ENCODE measurements at places on chromosomes 4 and X.
A peak's percentile ranks its signal among the peaks of the same experiment; 100 is the strongest.

DNA sequence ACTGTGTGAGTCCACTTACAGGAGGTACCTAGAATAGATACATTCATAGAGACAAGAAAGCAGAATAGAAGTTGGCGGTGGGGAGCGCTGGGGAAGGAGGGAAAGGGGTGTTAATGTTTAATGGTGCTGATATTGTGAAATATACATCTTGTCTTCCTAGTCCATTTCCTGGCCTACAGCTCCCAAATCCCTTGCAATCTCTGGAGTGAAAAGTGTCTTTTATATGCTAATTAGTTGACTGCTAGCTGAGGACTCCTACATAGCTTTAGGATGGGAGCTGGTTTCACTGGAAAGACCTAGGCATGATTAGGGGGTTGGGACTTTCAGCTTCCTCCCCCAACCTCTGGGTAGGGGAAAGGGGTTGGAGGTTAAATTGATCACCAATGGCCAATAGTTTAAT is 36.0 kb downstream of the FUNDC1 start:
- DNase-seq, result no peak

DNA sequence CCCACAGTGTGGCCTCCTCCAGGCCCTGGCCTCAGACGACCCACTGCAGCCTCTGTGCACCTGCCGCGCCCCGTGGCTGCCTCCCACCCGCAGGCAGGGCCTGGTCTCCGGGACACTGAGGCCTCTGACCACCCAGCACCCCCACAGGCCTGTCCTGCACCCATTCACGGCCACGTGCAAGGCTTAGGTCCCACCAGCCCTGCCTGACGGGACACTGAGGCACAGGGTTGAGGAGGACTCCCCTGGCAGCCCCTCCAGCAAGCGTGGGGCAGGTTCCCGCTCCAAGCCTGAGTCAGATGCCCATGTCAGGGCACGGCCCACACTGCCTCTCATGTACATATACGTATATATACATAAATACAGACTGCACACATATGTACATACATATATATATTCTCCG is 23.5 kb downstream of the NELFA start:
- DNase-seq, result no peak

- no peak for DNase-seq
These were observed 317.6 kb upstream of the CNKSR2 start for GRCh38 chrX:21056622-21057021.

DNA sequence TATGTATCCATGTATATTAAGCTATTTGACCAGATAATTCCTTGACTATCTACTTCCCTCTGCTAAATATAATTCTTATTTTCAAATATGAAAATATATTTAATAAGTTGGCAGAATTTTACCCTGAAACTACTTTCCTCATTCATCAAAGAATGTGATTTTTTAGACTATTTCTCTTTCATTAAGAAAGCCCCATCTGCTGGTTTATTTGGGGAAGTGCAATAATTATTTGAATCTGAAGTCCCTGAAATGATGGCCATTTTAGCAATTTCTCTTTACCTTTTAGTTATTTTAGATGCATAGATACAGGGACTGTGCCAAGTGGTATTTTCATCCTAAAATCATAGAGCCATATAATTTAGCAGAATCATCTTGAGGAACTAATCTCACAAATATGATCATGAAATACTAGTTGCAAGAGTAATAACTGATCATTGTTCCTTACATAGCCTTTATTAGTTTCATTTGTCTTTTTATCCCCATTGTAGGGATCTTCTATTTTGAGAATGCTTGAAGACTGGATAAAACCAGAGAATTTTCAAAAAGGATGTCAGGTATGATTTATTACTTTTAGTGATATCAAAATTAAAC is 39.0 kb downstream of the ENPEP start:
- DNase-seq, result peak; percentile 61

DNA sequence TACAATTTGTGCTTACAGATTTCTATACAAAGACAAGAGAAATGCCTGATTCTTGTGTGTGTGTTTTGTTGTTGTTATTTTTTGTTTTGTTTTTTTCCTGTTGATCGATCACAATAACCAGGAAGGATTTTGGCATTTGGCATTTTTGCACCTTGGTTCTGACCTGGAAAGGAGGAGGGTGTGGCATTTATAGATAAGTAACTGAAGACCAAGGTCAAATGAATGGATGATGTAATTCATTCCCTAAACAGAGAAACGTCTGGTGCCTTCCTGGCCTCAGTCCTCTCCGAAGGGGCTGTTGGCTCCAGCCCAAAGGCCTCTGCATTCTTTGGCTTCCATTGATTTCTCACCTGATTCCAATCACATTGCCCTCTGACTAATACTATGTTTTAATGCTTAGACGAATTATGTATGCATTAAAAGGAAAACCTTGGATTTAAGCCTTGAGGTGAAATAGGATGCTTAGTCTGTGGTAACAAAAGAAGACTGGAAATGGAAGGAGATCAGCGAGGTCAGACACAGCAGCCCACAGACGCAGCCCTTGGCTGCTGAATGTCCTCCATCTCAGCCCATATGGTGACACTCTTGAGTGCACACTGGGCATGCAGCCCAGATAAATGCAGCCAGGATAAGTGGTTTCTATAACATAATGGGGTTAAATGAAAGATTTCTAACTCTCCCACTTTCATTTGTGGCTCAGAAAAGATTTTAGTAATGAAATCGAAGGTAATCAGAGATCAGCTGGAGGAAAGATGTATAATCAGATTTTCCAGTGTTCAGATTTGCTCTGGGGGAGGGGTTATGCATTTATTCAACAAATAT is 60.5 kb upstream of the TRIM2 start:
- no peak for DNase-seq

DNA sequence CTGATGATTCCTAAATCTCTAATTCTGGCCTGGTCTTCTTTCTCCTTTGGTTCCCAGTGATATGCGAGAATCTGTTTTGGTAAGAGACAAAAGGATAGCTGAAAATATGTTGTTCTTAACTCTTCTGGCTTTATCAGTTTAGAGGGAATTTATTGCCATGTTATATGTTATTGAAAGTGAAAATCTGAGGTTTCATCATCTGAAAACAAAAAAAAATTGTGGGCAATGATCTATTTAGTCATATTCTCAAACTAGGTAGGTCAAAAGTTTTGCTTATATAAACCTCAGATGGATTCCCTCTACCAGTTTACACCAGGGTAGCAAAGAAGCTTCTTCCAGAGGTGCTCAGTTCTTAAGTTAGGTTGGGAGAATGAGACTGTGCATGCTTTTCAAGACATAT is 103.6 kb downstream of the ITM2A start:
- DNase-seq, result no peak

- DNase-seq, result no peak
These were observed 54.4 kb downstream of the HMX1 start for GRCh38 chr4:8817096-8817812.

- DNase-seq, result no peak
These were observed 53.8 kb upstream of the TRPC5OS start for GRCh38 chrX:111822191-111822590.

GRCh38 chr4:36485885-36486284 is 204.5 kb downstream of the DTHD1 start:
- DNase-seq, result no peak

GRCh38 chr4:80010316-80010715 is 62.7 kb downstream of the ANTXR2 start:
- DNase-seq, result no peak

GRCh38 chrX:70262952-70263567 is 3.1 kb upstream of the P2RY4 start:
- DNase-seq, result peak; percentile 28

DNA sequence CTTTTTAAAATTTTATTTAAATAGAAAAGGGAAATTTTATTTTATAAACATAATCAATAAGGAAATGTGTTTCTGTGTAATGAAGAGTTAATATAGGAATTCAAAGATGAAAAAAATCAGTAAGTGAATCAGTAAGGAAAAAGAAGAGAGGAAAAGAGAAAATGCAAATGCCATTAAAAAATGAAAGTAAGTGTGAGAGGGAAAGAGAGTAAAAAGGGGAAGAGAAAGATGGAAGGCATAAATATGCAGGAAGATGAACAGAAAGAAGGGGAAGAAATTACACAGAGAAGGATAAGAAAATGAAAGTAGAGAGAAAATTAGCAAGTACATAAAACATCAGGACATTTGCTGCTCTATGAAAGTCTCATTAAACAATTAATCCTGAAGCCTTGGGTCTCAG is 349.9 kb downstream of the FSTL5 start:
- DNase-seq, result no peak

GRCh38 chr4:156252358-156252921 is 298.8 kb upstream of the CTSO start:
- DNase-seq, result no peak

GRCh38 chr4:54482529-54483200 is 175.1 kb upstream of the KIT start:
- DNase-seq, result no peak

GRCh38 chr4:102061133-102061532 is 270.6 kb downstream of the BANK1 start:
- DNase-seq, result no peak

- no peak for DNase-seq
These were observed 59.5 kb upstream of the KDR start for GRCh38 chr4:55184600-55185523.

GRCh38 chrX:7283741-7284140 is 135.8 kb upstream of the PUDP start:
- no peak for DNase-seq

DNA sequence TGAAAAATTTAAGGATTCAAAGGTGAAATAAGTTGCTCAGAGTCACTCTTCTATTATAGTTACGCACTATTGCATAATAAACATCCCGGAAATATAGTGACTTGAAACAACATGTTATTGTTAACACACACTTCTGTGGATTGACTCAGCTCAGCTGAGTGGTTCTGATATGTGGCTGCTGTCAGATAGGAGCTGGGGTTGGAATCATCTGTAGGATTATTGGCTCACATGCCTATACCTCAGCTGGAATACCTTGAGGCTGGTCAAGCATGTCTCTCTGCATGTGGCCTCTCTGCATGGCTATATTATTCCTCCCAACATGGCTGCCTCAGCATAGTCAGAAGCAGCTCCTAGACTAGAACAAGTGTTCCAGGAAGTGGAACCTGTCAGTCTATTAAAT is 486.7 kb upstream of the MAGEB2 start:
- no peak for DNase-seq

DNA sequence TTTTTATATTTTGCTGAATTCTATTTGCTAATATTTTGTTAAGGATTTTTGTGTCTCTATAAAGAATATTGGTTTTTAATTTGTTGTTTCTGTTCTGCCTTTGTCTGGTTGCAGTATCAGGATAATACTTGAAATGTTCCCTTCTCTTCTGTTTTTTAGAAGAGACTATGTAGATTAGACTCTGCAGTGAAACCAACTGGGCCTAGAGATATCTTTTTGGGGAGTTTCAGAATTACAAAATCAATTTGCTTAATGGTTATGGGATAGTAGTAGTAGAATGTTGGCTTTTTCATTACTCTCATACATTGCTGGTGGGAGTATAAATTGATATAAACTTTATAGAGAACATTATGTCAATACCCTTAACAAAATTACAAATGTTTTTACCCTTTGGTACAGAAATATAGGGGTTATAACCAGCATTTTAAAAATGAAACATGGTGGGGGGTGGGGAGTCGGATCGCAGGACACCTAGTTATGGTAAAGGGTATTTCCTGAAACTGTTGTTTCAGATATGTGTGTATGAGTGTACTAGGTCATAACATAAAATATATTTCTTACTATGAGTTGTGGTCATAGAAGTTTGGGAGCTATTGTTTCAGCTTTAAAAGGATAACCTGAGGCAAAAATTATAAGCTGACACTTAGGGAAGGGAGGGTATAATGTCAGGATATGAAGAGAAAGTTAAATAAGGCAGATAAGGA is 29.0 kb downstream of the CLOCK start:
- no peak for DNase-seq

DNA sequence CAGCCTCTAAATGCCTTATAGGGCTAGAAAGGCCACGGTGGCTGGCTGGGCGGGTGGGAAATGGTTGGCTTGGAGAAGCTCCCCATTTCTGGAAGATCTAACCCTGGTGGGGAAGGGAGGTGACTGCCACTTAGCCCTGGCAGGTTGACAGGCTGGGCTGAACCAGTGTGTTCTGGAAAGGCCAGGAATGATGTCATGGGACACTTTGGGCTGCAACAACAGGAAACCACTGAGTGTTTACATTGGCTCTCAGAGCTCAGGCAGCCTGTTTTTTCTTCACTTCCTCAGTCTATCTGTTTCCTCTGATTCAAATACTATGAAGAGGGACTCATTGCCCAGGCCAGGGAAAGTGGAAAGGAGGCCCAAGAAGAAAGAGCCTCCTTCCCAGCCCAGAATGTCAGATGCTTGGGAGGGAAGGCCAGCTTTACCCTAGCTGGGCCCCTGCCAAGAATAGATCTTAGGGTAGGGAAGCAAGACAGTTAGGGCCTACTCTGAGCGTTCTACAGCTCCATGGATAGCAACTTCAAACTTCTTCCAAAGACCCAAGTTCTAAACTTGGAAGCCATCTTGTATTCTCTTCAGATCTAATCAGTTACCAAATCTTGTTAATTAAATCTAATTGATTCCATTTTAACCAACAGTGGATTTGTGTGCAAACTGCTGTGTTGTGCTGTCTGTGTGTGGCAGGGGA is 65.8 kb upstream of the MSN start:
- DNase-seq, result no peak

DNA sequence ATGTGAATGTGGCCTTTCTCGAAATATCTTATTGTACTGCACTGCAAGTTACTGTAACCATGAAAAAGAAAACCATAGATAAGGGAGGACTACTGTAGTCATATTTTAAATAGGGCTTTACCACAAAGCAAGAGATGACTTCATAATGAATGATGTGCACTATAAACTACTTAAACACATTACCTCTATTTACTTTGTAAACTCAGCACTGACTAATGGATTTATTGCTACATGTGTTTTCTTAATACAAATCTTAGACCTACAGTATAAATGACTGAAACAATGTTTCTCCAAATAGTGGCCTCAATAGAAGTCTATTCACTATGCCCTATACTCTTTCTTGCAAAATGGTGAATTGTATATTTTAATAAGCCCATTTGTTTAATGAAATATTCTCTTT is 61.1 kb downstream of the HDX start:
- no peak for DNase-seq

- DNase-seq, result no peak
These were observed 45.3 kb downstream of the SLC9A6 start for GRCh38 chrX:136030303-136031191.

- no peak for DNase-seq
These were observed 346.3 kb downstream of the FBXW7 start for GRCh38 chr4:152189451-152190179.

DNA sequence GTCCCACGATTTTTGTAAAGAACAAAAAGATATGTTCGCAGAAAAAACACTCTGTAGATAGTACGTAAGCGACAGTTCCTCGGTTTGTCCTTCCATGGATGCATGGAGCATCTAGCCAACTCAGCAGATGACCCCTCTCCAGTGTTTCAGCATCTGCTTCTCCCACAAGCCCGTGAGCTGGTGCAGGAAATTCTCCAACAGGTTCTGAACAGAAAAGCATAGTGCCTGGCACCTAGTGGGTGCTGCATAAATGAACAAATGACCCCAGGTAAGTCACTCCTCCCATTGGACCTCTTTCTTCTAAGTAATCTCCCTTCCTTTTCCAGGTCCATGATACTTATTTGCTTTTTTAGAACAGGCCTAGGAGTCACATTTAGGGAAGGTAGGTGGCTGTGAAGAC is 966 bp upstream of the KIAA0232 start:
- no peak for DNase-seq

GRCh38 chr4:15149234-15149838 is 147.1 kb downstream of the CPEB2 start:
- DNase-seq, result no peak

GRCh38 chr4:102089850-102090621 is 255.2 kb downstream of the SLC39A8 start:
- no peak for DNase-seq

Data from COLO829 (cell line).